NCI-H1105 (cell line): ENCODE measurements at places on chromosomes 5 and 9.

- no peak for DNase-seq
These were observed 177.5 kb downstream of the SYK start for GRCh38 chr9:90979138-90979551.

- no peak for DNase-seq
These were observed 167.5 kb downstream of the MEF2C start for GRCh38 chr5:88715503-88715902.

DNA sequence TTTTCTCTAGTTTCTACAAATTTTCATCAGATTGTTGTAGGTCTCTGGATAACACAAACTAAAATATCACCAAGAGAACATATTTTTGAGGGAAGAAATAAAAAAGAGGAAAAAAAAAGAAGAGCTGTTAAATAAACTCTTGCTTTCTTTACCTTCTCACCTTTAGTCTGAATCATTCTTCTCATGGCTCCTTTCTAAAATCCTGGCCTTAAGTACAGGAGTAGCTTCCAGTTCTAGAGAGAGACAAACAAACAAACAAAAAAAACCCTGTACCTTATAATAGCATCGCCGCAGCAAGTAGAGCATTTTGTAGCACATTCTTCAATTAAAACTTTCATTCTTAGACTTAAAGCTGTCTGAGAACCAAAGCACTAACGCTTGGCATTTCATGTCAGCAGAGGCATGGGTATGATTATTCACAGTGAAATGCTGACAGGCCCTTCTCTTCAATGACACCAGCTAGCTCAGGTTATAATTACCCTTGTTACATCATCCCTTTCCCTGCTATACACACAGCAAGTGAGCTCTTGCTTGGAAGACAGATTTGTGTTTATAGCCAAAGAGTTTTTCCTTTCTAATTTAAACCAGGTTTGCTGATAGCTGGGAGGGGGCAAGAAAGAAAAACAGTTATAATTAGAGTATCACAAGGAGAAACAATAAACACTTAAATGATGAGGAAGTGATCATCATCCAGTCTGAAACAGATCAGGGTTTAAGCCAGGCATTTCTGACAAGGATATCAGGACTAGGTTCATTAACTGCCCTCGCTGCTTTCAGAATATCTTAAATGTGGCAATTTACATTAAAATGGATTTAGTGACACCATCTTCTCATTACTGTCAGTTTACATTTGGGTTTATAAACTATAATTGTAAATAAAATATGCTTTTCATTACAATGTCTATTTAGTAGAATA, 510.9 kb upstream of the ZNF608 start:
- no peak for DNase-seq

- no peak for DNase-seq
These were observed 1.9 kb downstream of the GAPT start for GRCh38 chr5:58493141-58493540.

GRCh38 chr9:94927048-94927761, 200.7 kb downstream of the AOPEP start:
- DNase-seq: no peak
